ENCODE measurements at places on chromosomes 4 and X.

- no peak for DNase-seq
Measured at GRCh38 chrX:154429711-154430110, 1.2 kb downstream of the ATP6AP1 start.

DNA sequence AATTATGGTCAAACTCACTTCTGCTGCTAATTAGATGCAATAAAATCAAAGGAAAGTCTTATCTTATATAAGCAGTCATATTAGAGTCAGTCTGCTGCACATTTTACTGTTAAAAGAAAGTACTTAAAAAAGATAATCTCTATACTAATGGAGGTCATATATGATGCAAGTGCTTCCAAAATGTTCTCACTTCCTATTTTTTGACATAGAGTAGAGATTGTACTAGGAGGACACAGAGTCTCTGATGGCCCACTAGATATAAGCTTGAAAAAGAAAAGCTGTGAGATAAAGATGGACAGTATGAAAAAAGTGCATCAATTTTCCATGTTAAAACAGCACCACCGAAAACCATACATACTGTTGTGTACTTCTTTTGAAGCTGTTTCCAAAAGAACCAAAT, 196.9 kb downstream of the KLHL13 start:
- DNase-seq = no peak

DNA sequence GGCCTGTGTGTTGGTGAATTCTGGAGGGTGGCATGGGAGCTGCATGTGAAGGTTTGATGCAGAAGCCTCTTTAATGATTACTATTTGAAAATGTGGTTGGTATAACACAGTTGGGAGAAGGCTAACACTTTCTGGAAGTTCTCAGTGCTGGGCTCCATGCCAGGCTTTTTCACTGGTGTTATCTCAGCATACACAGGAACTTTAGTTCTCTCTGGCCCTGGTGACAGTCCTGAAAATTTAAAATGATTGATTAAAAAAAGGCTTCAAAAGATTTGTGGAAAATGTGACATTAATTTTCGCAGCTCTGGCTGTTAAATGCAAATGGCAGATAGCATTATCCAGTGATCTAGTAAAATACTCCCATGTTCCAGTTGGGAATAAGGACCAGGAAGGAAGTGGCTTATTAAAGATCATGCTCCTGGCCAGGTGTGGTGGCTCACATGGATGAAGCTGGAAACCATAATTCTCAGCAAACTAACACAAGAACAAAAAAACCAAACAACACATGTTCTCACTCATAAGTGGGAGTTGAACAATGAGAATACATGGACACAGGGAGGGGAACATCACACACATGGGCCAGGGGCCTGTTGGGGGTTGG, 36.6 kb downstream of the DIPK2B start:
- DNase-seq = no peak

GRCh38 chr4:104975617-104976016, 171.1 kb upstream of the TET2 start:
- DNase-seq = no peak

DNA sequence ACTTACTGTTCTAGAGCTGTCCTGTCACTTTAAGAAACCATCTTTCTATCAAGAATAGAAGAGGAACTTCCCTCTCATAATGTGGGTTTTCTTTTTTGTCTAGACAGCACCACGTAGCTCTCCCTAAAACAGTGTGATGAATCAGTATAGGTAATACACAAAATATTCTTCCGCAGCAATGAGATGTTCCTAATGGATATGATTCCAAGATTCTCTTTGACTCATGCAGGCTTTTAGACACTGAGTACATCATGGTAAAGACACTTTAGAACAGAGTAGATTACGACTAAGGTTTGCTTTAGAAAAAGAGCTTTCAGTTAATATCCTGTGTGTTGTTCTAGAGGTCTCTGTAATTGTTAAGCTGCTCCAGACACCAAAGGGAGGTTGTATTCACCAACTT, 69.8 kb downstream of the PTTG2 start:
- no peak for DNase-seq

DNA sequence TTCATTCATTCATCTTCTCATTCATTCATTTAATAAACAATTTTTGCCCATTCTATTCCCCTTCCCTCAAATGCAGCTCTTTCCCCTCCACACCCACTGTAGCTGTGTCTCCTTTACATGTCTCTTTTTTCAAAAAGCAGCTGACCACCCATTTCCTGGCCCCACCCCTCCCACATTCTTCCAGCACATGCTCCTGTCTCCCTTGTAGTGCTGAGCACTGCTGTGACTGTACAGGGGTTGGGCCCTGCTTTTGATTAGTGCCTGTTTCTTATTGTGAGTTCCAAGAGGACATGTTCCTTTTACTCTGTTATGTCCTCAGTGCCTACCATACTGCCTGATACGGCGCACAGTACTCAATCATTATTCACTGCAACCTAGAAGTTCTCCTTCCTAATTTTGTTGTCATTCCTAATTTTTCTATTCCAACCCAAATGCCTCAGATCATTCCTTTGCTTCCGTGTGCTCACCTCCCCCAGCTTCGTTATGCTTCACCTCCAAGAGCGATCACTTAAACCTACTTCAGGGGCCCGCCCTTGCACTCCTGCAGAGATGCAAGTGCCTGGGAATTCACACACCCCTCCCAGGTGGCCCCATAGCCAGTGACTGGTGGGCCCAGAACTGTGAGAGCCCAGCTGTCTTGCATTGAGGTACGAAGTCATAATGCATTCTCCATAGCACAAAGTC, 152.2 kb downstream of the STK32B start:
- no peak for DNase-seq

DNA sequence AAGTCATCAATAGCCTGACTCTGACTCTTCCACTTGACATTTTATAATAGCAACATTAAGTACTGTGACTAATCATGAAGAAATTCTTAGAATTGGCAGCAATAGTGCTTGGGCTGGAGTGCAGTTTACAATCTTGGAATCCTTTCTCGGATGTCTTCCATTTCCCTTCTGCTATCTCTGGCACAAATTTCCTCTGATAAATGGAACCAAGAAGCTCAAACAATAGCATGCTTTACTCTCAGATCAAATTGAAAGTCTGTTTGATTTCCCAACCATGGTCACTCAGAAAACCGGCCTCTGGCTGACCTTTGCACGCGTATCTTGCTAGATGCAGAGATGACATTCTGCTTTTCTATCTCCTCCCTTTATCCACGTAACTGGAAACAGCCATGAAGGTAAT, 99.0 kb upstream of the SPANXC start:
- no peak for DNase-seq

DNA sequence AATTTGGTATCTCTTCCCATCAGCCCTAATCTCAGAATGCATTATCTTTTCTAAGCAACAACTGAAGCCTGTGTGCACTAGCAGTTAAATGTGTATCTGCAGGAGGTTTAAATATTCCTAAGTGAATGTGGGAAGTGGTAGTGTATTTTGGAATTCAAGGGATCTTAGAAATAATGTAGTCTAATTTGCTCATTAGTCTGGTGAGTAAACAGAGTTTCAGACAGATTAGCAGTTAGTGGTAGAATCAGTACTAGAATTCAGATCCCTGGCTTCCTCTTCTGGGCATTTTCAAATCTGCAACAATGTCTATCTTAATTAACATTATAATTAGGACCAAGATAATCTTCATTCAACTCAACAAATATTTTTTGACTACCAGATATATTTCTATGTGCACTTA, 11.7 kb upstream of the CXCL2 start:
- DNase-seq = no peak

DNA sequence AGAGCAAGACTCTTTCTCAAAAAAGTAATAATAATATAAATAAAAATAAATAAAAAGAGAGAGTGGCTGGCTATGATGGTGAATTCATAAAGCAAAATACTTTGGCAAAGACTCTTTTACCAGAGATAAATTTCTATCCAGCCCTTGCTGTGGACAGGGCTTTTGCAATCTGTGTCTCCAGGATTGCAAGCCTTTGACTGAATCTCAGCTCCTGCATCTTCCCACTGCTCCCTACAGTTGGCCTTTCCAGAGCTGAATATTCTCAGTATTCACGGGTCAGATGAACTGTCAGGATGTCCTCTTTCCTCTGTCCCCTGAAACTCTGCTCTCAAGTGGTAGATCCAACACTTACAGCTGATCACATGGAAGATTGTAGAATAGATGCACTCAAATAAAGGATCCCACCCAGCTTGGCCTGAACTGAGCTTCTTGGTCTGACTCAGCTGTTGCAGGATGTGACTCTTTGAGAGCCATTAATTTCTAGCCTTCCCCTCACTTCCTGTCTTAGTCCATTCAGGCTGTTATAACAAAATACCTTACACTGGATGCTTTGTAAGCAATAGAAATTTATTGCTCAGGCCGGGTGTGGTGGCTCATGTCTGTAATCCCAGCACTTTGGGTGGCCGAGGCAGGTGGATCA, 123.4 kb upstream of the GUCY1A1 start:
- DNase-seq = no peak

DNA sequence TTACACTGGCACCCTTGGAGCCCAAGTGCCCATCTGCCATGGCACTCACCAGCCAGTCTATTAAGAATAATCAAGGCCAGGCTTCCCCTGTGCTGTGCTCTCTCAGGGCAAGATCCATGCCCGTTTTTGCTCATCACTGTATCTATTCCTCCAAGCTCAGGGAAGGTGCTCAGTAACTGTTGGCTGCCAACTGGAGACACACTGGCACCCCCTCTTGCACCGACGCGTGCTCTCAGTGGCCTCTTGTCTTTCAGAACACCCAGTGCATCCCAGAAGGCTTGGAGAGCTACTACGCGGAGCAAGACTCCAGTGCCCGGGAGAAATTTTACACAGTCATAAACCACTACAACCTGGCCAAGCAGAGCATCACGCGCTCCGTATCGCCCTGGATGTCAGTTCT, 30.1 kb downstream of the NSG1 start:
- no peak for DNase-seq

GRCh38 chr4:152100379-152101201, 339.8 kb upstream of the GATB start:
- DNase-seq = peak; percentile 92

- no peak for DNase-seq
Measured at GRCh38 chr4:21885770-21886169, 62.8 kb downstream of the KCNIP4 start.

GRCh38 chr4:187908731-187909130, 86.8 kb upstream of the ZFP42 start:
- DNase-seq = no peak

- DNase-seq = peak; percentile 60
Measured at GRCh38 chrX:108018656-108019381, 26.0 kb upstream of the VSIG1 start.

DNA sequence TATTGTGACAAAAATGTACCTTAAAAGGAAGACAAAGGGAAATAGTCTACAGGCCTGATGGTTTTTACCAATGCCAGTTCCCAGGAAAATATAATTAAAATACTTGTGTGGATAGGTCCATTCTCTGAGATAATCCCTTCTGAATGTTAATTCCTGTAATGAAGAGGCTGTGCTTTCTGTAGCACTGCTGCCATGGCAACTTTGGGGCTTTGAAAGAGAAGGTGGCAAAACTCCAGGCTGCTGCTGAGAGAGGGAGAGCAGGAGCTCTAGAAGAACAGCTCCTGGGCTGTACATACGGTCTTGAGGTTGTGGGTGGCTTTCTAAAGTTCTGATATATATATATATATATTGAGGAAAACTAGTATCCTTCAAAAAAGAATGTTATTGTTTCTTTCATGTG, 125.4 kb downstream of the PDLIM5 start:
- no peak for DNase-seq

DNA sequence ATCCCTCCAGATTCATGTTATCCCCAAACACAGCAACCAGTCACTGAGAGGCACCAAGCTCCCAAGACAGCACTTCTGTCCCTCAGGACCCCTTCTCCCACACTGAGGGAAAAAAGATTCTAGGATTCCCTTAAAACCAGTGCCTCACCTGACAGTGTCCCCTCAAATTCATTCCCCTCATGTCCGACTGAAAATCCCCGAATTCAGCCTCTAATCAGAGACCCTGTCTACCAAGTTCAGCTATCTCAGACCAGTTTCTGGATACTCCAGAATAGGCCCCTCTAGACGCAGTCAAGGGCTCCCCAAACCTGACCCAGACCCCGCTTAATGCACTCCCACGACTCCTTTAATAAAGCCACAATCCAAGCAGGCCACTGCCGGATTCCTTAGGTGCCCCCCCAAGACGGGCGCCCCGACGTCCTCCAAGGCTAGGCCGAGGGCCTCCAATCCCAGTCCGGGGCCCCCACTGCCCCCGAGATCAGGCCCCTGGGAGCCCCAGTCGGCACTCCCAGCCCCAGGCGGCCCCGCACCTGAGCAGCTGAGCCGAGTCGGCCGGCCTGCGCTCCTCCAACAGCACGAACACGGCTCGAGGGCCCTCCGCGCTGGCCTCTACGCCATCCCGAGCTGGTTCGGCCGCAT, 457 bp downstream of the TFE3 start:
- DNase-seq = peak; percentile 6

GRCh38 chrX:82676386-82676785, 831.7 kb upstream of the POU3F4 start:
- DNase-seq = no peak

- no peak for DNase-seq
Measured at GRCh38 chrX:17067534-17067933, 121.1 kb downstream of the REPS2 start.

GRCh38 chrX:42664680-42665079, 113.3 kb downstream of the PPP1R2C start:
- DNase-seq = no peak

- DNase-seq = peak; percentile 22
Measured at GRCh38 chr4:139857021-139857420, 191.4 kb downstream of the MGST2 start.

DNA sequence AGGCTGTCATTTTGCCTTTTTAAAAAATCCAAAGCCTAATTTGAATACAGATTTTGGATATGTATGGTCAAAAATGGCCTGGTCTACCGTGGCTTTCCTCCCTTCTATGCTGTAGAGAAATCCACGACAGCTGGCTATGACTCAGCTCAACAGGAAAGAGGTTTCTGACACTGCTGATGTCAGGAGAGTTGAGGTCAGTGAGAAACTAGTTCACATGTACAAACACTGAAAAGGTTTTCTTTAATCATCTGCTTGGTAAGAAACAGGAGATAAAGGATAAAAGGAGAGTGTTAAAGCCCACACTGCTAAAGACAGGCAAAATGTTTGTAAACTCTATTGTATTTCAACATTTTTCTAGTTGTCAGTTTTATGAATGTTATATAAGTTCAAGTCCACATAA, 113.9 kb downstream of the NYX start:
- DNase-seq = peak; percentile 39

DNA sequence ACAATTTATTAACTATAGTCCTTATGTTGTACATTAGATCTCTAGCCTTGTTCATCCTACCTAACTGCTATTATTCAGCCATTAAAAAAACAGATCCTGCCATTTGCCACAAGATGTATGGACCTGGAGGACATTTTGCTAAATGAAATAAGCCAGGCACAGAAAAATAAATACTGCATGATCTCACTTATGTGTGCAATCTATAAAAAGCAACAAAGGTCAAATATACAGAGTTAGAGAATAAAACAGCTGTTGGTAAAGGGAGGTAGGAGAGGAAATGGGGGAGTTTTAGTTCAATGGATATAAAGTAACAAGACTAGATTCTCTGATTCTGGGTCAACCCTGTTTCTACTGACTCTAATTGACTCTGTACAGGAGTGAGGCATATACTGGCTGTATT, 103.3 kb upstream of the FAM9C start:
- no peak for DNase-seq
